ENCODE measurements at places on chromosomes 1 and 21.
A peak's percentile ranks its signal among the peaks of the same experiment; 100 is the strongest.

DNA sequence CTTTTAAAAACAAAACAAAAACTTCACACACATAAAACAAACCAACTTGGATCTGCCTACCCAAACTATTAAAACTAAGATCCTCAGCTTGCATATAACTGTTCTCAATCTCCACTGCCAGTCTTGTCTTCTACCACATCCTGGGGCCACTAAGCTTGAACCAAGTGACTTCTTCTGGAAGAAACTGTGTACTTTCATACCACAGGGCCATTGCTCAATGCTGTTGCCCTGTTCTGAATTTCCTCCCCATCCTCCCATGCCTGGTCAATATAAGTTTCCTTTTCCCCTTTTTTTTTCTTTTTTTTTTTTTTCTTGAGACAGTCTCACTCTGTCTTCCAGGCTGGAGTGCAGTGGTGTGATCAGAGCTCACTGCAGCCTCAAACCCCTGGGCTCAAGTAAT, 109.9 kb downstream of the KIAA0319L start:
- DNase-seq = no peak

GRCh38 chr21:18245464-18245967, 883 bp downstream of the CHODL start:
- DNase-seq = peak; percentile 50

DNA sequence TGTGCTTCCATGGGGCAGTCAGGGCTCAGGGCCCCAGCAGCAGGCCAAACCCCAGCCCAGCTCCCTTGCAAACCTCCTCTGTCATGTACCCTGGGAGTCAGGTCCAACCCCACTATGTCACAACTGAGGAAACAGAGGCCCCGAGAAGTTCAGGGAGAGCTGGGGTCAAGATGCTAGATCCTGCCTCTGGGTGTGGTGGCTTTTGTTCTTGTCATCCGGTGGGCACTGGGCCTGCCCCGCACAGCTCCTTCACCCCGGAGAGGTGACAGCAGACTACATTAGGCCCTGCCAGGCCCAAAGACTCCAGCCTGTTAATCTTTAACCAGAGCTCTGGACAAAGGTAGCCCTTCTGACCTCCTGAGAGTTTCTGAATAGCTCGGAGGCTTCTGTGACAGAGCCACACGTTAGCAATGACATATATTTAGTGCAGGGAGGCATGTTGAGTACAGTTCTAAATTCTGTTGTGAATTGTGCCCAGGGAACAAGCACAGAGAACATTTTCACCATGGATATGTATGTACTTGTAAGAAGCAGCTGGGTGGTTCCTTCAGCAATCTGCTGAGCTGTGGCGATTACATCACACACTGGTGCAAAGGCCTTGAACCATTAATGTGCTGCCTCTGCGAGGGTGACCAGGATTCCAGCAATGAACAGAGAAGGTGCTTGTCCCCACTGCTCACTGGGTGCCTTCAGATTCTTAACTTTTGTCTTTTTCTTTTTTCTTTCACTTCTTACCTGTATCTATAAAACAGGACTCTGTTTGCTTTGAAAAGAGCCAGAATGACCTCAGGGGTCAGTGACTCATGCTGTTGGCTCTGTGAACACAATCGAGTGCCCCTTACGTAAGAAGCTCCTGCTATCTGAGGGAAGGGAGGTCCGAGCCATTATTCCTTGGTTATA, 102.8 kb downstream of the RHOU start:
- DNase-seq = peak; percentile 47

GRCh38 chr21:18318156-18318555, 73.5 kb downstream of the CHODL start:
- no peak for DNase-seq

DNA sequence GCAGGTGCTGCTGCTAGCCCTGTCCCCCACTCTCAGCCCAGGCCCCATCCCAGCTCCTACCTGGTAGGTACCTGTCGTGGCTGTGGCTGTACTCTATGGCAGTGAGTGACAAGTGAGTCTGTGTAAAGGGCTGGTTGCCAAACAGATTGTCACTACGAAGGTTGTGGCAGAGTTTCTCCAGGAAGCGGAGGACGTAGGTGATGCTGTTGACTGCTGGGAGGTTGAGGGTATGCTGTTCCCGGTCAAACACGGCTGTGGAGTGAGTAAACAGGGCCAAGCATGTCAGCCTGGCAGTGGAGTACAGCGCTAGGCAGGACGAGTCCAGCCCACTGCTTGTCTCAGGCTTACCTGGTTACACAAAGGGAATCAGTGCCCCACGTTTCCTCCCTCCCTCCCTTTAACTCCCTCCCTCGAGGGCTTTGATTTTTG, 24.8 kb upstream of the SLFNL1 start:
- DNase-seq = no peak

DNA sequence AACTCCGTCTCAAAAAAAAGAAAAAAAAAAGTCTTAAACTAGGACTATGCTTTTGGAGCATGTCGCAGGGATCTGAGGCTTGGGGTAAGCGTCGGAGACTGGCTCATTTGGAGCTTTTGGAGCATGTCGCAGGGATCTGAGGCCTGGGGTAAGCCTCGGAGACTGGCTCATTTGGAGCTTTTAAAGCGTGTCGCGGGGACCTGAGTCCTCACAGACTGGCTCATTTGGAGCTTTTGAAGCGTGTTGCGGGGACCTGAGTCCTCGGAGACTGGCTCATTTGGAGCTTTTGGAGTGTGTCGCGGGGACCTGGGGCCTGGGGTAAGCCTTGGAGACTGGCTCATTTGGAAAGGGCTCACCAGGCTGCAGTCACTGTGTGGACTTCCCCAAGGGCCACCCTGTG, 13.6 kb upstream of the TSPEAR start:
- no peak for DNase-seq

Measured in ecto neural progenitor cell (in vitro differentiated cells).